ENCODE measurements at places on chromosomes 2 and 18. TPM values are rescaled to one million over a fixed set of nuclear protein-coding genes. Genes with fewer than 3 reads are reported as not detected.
A peak's percentile ranks its signal among the peaks of the same experiment; 100 is the strongest.

- H3K27ac ChIP-seq, result no peak overlapping the region
- peak; percentile 15 for DNase-seq
- peaks cover 11% of the 10 kb centered on the region for H3K27me3 ChIP-seq
- H3K36me3 ChIP-seq, result no peaks in the 10 kb centered on the region
- H3K4me3 ChIP-seq, result no peak overlapping the region
These were observed 18.4 kb upstream of the MAL start for GRCh38 chr2:95007031-95007609.

DNA sequence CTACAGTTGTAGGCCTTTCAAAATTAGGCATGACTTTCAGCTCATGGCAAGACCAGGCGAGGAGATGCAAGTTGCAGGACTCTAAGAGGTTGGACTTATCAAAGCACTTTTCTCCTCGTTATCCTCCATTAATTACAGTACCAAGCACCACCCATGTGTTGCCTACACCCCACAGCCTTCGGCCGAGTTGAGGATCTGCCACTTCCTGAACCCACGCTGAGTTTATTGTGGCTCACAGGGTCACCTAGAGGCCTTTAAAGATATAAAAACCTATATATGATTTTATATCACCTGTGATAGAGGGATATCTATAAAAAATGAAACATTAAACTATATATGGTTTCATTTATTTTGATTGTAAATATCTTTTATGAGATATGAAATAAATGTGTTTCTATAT lies 2.6 kb downstream of the UGT1A10 start:
- peaks cover 5% of the 10 kb centered on the region for H3K27me3 ChIP-seq
- no peak overlapping the region for H3K4me3 ChIP-seq
- no peak overlapping the region for H3K27ac ChIP-seq
- peaks cover 1% of the 10 kb centered on the region for H3K36me3 ChIP-seq
- DNase-seq, result no peak
- H3K4me1 ChIP-seq, result peaks cover 5% of the 10 kb centered on the region

Gene TRIM43
- total RNA-seq, result not detected

- no peak for DNase-seq
- no peaks in the 10 kb centered on the region for H3K36me3 ChIP-seq
- no peak overlapping the region for H3K27ac ChIP-seq
These were observed 120.3 kb upstream of the LYPD1 start for GRCh38 chr2:132790207-132790785.

Gene CCDC68
- total RNA-seq, result not detected

GRCh38 chr2:60533101-60534051 lies 20.1 kb downstream of the BCL11A start:
- H3K4me1 ChIP-seq, result peaks cover 2% of the 10 kb centered on the region
- DNase-seq, result no peak
- no peak overlapping the region for H3K4me3 ChIP-seq
- no peaks in the 10 kb centered on the region for H3K36me3 ChIP-seq
- H3K27me3 ChIP-seq, result peaks cover 58% of the 10 kb centered on the region

- H3K4me1 ChIP-seq, result no peaks in the 10 kb centered on the region
- H3K36me3 ChIP-seq, result no peaks in the 10 kb centered on the region
- H3K27me3 ChIP-seq, result no peaks in the 10 kb centered on the region
- DNase-seq, result no peak
These were observed 6.4 kb upstream of the UPP2 start for GRCh38 chr2:158095269-158095668.

DNA sequence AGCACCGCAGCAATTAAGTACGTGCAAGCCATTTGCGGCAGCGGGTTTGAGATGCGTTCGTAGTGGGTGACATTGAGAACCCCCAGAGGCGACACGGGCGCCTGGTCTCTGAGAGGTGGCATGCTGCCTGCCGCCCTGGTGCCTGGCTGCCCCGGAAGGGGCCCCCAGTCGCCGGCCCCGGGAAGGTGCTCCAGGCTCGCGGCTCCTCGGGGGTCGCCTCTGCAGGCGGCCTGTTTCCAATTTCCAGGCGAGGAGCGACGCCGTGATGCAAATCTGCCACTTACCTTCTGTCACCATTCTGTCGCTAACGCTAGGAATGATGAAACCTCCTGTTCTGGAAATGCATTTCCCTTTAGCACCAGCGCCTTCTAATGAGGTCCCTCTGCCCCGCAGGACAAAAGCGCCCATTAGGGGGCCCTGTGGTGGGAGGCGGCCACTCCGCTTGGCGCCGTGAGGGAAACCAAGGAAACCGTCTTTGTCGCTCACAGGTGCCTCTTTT lies 13.0 kb downstream of the KIF5C start:
- peak; percentile 47 for DNase-seq
- H3K4me3 ChIP-seq, result peak overlapping the region; percentile 89
- H3K27ac ChIP-seq, result peak overlapping the region; percentile 12
- H3K27me3 ChIP-seq, result peaks cover 27% of the 10 kb centered on the region
- H3K36me3 ChIP-seq, result peaks cover 6% of the 10 kb centered on the region
- H3K4me1 ChIP-seq, result peaks cover 6% of the 10 kb centered on the region

Gene SLC4A5
- total RNA-seq, result 6.6 TPM

GRCh38 chr2:222364285-222364895 lies 60.0 kb upstream of the SGPP2 start:
- no peaks in the 10 kb centered on the region for H3K4me1 ChIP-seq
- no peaks in the 10 kb centered on the region for H3K36me3 ChIP-seq
- no peak overlapping the region for H3K27ac ChIP-seq
- peaks cover 3% of the 10 kb centered on the region for H3K27me3 ChIP-seq
- no peak overlapping the region for H3K4me3 ChIP-seq
- DNase-seq, result no peak

Gene RNF152
- 0.17 TPM for total RNA-seq

GRCh38 chr2:162252153-162252552 lies 8.9 kb upstream of the FAP start:
- no peaks in the 10 kb centered on the region for H3K4me1 ChIP-seq
- H3K4me3 ChIP-seq, result no peak overlapping the region
- no peak overlapping the region for H3K27ac ChIP-seq
- no peak for DNase-seq
- no peaks in the 10 kb centered on the region for H3K36me3 ChIP-seq

DNA sequence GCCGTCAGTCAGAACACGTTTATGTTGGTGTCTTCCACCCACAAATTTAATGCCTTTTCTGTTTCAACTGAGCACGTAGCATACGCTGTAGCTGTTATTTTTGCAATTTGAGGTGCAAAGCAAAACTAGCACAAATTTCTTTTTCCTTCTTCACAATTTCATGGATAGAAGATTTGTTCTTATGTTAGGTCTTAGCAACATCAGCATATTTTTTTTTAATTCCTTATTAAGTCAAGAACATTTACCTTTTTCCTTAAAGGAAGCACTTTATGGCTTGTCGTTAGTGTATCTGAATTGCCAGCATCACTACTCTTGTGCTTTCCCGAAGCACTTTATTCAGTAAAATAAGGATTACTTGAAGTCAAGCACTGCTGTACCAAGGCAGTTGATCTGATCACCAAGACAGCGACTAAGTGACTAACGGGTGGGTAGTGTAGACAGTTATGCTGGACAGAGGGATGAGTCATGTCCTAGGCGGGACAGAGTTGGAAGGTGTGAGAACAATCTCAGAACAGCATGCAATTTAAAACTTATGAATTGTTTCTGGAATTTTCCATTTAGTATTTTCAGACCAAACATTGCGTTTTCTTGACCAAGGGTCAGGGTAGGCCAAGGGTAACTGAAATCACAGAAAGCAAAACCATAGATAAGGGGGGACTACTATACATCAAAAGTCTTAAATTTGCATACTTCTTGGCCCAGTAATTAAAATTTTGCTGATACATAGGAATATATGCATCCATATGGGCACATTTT lies 13.3 kb downstream of the BABAM2 start:
- DNase-seq, result no peak
- peaks cover 74% of the 10 kb centered on the region for H3K36me3 ChIP-seq
- no peaks in the 10 kb centered on the region for H3K27me3 ChIP-seq
- peaks cover 27% of the 10 kb centered on the region for H3K4me1 ChIP-seq
- no peak overlapping the region for H3K4me3 ChIP-seq

Gene UCN
- 3.7 TPM for total RNA-seq
